CD8-positive, alpha-beta memory T cell (primary cell): ENCODE measurements at places on chromosomes 16 and 17. TPM values are rescaled to one million over a fixed set of nuclear protein-coding genes. Genes with fewer than 3 reads are reported as not detected.

- no peak for DNase-seq
Observed at GRCh38 chr17:8056232-8056975, 17.5 kb downstream of the ALOX15B start.

- no peak for DNase-seq
Observed at GRCh38 chr17:27585792-27586191, 45.2 kb upstream of the LGALS9 start.

GRCh38 chr16:85479972-85480726 lies 133.0 kb upstream of the GSE1 start:
- peak; percentile 6 for DNase-seq

GRCh38 chr17:10192972-10193371 lies 5.4 kb downstream of the GAS7 start:
- no peak for DNase-seq

DNA sequence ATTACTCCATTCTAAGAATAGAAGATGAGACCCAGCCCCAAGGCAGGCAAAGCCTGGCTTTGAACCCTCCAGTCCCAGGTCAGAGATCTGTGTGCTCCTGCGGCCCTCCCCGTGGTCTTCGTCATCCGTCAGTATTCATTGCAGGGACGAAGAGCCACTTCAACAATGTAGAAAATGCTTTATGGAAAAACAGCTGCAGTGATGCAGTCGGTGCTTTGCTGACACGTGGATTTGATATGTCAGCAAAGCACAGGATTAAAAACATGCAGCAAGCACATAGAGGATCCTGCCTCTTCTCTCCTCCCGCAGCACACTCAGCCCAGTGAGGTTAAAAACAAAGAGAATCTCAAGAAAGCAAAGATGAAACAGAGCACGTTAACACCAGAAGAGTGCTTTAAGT lies 117.1 kb upstream of the AXIN2 start:
- no peak for DNase-seq

The IGF2BP1 gene
- total RNA-seq: 0.24 TPM

DNA sequence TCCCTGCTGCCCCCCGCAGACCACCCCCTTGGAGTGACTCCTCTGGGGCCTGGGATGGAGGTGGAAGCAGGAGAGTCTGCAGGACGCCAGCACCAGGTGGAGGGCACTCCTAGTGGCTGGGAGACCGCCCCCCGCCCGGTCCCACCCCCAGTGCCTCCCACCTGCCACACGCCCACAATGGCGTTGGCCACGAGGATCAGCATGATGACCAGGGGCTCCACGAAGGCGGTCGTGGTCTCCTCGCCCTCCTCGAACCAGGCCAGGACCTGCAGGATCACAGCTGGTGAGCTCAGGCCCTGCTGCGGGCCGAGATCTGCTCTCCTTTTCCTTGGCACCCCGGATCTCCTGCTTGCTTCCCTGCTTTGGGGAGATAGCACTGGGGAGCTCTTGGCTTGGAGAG lies 12.8 kb downstream of the ATP2A3 start:
- no peak for DNase-seq

GRCh38 chr17:13420418-13420826 lies 181.3 kb downstream of the HS3ST3A1 start:
- DNase-seq: no peak

GRCh38 chr16:85984947-85985451 lies 86.0 kb downstream of the IRF8 start:
- no peak for DNase-seq

The CA4 gene
- not detected for total RNA-seq

DNA sequence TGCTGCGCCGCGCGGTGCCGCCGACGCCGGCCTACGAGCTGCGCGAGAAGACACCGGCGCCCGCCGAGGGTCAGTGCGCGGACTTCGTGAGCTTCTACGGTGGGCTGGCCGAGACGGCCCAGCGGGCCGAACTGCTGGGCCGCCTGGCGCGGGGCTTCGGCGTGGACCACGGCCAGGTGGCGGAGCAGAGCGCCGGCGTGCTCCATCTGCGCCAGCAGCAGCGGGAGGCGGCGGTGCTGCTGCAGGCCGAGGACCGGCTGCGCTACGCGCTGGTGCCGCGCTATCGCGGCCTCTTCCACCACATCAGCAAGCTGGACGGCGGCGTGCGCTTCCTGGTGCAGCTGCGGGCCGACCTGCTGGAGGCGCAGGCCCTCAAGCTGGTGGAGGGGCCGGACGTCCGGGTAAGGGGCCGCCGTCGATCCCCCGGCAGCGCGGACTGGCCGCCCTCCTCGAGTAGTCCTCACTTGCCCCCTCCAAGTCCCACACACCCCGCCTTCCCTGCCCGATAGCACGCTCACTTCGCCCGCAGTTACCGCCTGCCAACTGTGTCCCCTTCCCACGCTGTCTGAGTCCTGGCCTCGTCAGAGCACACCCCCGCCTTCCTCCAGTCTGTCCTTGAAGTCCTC lies 470 bp downstream of the MLYCD start:
- DNase-seq: peak; percentile 17

GRCh38 chr16:27214084-27214961 lies 11.0 kb downstream of the KDM8 start:
- DNase-seq: no peak

The RIPOR1 gene
- 27.4 TPM for total RNA-seq

The GCGR gene
- not detected for total RNA-seq

GRCh38 chr16:68798398-68798797 lies 44.9 kb upstream of the TANGO6 start:
- DNase-seq: no peak

DNA sequence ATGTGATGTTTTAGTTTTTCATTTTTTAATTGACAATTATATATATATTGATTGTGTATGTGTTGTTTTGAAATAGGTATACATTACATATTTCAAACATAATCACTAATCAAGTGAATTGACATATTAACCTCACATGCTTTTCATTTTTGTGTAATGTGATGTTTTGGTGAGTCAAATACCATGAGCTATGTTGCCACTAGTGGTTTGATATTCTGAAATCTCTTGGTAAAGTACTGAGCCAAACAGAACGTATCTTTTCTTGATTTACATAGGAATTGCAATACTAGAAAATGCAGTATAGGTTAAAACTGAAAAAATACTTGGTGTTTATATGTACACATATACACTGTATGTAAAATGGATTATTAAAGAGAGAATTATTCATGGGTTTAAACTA lies 65.2 kb upstream of the SIAH1 start:
- DNase-seq: no peak

- no peak for DNase-seq
Observed at GRCh38 chr17:35074711-35075707, 11.5 kb upstream of the RFFL start.

GRCh38 chr17:44927696-44928095 lies 12.4 kb upstream of the GFAP start:
- DNase-seq: no peak

The KCNH6 gene
- total RNA-seq: not detected

The TNFSF13 gene
- 1.6 TPM for total RNA-seq

The TBC1D3C gene
- total RNA-seq: 1.6 TPM

- peak; percentile 73 for DNase-seq
Observed at GRCh38 chr17:49851387-49852291, 3.8 kb upstream of the TAC4 start.

- no peak for DNase-seq
Observed at GRCh38 chr17:69802045-69802740, 272.8 kb upstream of the KCNJ16 start.

The KRTAP9-4 gene
- not detected for total RNA-seq

DNA sequence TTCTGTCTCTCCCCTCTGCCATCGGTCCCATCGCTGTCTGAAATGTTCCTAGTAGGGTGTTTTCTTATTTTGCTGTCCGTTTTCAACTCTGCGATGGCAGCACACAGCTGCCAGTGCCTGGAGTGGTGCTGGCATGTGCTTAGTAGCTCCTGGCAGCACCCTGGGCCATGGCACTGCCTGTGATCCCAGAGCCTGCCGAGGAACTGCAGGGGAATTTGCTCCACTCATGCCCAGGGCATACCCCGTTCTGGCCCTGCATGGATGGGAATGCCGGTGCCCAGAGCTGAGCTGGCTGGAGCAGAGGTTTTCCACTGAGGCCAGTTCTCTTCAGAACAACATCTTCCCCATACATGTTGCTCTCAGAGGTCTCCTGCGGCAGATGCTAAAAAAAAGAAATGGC lies 43.1 kb downstream of the GPT2 start:
- no peak for DNase-seq

- DNase-seq: no peak
Observed at GRCh38 chr17:79033046-79033616, 9.2 kb downstream of the C1QTNF1 start.

The TBC1D3D gene
- total RNA-seq: 1.1 TPM

- DNase-seq: no peak
Observed at GRCh38 chr17:31390748-31391495, 553 bp upstream of the RAB11FIP4 start.

DNA sequence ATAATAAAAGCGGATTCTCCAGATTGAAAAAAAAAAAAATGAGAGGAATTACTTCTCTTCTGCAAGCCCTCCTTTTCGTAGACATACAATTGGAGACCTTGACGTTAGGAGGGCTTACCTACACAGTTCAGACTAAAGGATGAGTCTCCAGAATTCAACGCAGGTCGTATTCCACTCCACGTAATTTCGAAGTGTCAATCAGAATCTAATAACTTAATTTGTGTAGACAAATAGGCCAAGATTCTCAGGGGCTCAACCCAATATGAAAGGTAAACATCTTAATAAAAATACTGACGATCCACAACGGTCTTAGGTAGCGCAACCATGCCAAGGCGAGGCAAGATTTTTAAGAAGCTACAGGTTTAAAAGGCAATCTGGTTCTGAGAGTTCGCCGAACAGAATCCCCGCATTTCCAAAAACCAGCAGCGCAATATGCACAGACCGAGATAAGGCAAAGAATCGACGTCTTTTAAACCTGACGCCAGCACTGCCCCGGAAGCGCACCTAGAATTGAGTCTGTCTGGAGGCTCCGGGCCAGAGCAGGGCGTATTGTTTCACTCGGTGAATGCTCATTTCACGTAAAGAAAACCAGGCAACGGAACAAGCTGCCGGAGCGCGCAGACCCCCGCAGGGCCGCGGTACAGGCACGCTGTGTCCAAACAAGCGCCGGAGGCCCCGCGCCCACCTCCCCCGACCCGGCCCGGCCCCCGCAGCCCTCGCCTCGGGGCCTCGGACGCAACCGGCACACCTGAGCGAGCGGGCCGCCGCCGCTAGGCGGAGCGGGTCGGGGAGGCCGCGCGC lies 623 bp downstream of the MBTPS1 start:
- no peak for DNase-seq

GRCh38 chr16:11205065-11205699 lies 50.8 kb downstream of the SOCS1 start:
- DNase-seq: no peak

DNA sequence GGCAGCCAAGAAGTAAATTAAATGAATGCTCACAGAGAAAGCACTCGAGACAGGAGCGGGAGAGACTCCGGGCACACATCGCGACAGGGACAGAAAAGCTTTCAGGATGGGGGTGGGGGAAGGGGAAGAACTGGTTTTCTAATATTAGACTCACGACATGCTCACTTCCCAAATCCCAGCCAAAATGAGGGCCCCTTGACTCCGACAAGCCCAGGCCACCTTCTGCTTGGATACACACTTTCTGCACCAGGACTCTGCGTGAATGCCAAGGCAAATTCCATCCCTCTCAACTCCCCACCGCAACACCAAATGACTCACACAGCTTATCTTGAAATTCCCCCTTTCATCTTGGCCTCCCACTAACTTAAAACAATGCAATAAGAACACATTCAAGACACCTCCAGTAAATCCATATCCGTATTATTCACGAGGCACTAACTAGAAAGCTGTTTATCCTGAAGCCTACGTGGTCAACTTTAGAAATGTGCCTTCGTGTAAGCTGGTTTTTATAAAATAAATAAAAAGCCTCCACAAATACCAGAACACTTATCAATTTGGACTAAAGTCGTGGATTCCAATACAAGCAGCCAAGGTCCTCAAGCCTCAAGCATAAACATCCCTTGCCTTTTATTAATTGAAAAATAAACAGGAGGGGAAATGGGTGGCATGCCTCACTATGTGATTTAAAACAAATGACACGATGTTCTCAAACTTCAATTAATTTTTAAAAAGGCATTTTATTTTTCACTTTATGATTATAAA lies 46.1 kb downstream of the NXN start:
- DNase-seq: no peak

GRCh38 chr16:80480664-80481063 lies 60.1 kb upstream of the DYNLRB2 start:
- DNase-seq: no peak

DNA sequence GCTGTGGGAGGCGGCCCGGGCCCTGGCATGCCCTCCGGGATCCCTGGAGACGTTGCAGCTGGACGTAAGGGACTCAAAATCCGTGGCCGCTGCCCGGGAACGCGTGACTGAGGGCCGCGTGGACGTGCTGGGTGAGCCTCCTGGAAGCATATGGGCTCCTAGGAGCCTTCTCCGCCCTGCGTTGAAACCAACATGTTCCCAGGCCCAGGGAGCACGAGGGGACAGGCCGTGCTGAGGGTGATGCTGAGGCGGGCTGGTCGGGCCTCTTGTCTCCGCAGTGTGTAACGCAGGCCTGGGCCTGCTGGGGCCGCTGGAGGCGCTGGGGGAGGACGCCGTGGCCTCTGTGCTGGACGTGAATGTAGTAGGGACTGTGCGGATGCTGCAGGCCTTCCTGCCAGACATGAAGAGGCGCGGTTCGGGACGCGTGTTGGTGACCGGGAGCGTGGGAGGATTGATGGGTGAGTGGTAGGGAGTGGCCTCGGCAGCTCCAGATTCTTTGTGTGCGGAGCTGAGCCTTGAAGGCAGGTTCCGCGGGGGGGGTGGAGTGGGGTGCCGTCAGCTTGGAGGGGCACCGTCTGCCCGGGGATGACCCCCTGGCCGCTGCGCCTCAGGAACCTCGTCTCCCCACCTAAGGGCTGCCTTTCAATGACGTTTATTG lies 567 bp downstream of the HSD17B1 start:
- no peak for DNase-seq

The CBFA2T3 gene
- 0.22 TPM for total RNA-seq

DNA sequence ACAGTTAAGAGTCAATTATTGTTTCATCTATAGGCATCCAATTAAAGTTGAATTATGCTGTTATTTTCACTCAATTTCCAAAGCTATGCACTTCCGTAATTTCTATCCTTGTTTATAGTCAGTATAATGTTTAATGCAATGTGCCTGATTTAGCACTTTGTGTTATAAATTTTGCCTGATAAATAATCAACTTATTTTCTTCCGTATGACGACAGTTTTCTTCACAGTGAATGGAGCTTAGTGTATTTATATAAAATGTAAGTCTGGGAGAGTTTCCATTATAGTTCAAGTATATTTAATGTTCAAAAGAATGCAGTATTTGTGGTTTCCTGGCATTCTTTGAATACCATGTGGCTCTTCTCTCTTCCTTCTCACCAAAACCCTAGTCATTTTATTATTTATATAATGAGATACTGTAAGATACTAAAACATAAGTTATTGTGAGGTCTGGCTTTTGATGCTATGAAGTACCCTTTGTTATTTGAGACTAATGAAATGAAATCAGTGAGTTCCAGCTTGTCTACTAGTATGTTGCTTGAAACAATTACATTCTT lies 240.6 kb downstream of the PRKCA start:
- no peak for DNase-seq
